ENCODE measurements at places on chromosomes 6 and 20. TPM values are rescaled to one million over a fixed set of nuclear protein-coding genes. Genes with fewer than 3 reads are reported as not detected.

SNRNP48 gene
- 12.1 TPM for total RNA-seq

- no peak for DNase-seq
Measured at GRCh38 chr6:149169761-149170511, 147.6 kb upstream of the TAB2 start.

GRCh38 chr6:39698789-39699188 is 26.4 kb downstream of the KIF6 start:
- DNase-seq = no peak

- DNase-seq = no peak
Measured at GRCh38 chr6:169075915-169076654, 177.6 kb downstream of the THBS2 start.

- DNase-seq = no peak
Measured at GRCh38 chr20:47327711-47328110, 28.8 kb downstream of the ZMYND8 start.

DNA sequence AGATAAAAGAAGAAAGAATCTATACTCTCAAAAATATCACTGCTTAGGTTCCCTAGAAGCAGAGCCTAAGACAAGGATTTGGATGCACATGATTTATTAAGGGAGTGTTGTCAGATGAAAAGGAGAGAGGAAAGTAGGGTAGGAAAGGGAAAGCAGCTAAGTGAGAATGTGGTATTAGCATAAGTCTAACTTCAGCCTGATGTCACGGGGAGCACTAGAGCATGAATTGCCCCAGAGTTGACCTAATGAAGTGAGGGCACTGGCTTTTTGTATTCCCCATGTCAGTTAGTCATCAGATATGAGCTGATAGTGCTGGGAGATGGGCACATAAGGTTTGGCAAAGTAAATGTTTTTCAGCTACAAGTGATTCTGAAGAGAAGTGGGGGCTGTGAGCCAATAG is 129.0 kb upstream of the THEMIS start:
- DNase-seq = no peak

- no peak for DNase-seq
Measured at GRCh38 chr6:165557674-165558073, 105.4 kb downstream of the PDE10A start.

NR2E1 gene
- not detected for total RNA-seq
